Hippocampal formation (tissue), 2 donors: ENCODE measurements at places on chromosomes 1 and 21.

- DNase-seq: no peak
Observed at GRCh38 chr1:109990302-109990653, 5.7 kb downstream of the AHCYL1 start.

- no peak for DNase-seq
Observed at GRCh38 chr1:93490357-93490756, 42.4 kb downstream of the FNBP1L start.

GRCh38 chr1:206116873-206117150 lies 376 bp downstream of the AVPR1B start:
- DNase-seq: no peak

- no peak for DNase-seq
Observed at GRCh38 chr1:16127676-16128337, 28.1 kb downstream of the EPHA2 start.

DNA sequence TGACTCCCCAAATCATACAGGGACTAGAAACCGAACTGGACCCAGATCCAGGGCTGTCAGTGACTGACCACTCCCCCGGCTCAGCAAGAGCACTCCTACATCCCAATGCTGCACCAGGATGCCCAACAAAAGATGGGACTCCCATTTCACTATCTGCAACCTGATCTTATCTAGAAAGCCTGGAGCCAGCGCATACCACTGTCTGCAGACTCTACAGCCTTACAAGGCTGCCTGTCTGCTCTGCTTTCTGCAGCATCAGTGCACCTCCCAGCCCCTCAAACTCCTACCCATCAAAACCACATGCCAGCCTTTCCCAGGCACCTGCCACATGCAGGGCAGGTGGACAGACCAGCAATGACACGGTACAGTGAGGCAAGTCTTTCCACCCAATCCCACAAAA lies 52.2 kb downstream of the SSBP3 start:
- DNase-seq: no peak

- DNase-seq: no peak
Observed at GRCh38 chr1:232648316-232648715, 18.4 kb upstream of the SIPA1L2 start.

DNA sequence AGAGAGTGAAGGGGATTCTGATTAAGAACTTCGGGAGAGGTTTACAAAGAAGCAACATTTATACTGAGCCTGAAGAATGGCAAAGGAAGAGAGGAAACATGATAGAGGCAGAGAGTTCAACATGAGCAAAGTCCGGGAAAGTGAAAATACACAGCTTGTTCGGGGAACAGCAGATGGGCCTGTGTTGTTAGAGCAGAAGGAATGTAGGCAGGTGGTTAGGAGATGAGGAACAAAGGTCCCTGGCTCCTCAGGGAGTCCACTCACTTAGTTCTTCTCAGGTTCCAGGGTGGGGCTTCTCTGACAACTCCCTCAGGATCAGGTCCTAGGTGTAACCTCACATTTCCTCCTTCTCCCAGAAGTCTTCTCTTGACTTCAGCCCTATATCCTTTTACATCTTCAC lies 5.1 kb upstream of the ZNF326 start:
- DNase-seq: no peak

- DNase-seq: no peak
Observed at GRCh38 chr1:212700223-212700891, 717 bp upstream of the BATF3 start.

DNA sequence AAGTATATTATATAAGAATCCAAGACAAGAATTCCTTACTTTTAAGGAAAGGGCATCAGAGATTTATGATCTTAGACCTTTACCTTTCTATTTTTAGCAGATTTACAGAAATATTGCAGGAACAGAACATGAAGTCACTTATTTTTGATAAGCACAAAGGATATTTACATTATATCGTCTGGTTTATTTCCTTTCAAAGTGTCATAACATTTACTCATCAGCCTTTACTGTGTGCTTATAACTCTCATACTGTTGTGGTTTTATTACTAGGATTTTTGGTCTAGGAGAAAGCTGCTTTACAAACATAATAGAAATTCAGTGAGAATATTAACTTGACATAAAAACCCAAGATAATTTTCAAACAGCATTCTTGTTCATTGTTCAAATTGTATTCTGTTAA lies 47.6 kb downstream of the APP start:
- DNase-seq: no peak

DNA sequence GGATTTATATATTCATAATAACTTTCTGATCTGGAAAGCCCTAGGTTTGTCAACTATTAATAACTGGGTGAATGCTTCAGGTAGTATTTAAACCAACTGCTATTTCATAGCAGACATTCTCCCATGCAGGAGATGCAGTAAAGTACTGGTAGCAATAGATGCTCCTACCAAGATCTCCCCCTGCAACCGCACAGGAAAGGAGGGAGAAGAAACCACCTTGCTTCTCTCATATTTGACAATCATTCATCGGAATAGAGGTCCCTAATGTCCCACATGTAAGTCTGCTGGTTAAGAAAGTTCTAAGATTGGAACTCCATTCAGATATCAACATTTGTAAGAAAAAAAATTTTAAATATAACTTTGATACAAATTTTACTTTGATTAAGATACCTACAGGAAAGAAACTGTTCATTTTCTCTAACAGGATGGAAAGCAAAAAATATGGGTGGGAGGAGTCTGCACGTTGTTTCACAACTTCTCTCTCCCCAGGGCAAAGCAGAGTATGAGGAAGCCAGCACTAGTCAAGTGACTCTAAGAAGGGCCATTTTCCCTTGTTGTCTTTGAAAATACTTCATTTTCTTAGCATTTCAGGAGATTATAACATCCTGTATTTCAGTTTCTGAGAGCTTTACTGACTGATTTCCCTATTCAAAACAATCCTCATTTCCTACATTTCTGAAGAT lies at the start of gene PYHIN1:
TSS of gene PYHIN1 (plus strand) at position 498 of the 683 bp plus-strand sequence. CDS start 5,359 bp downstream, outside the sequence.
- DNase-seq: no peak

- no peak for DNase-seq
Observed at GRCh38 chr1:219518168-219518906, 94.6 kb downstream of the ZC3H11B start.

GRCh38 chr1:29525941-29526340 lies 289.6 kb downstream of the PTPRU start:
- DNase-seq: no peak

GRCh38 chr1:64323882-64324281 lies 120.5 kb downstream of the UBE2U start:
- DNase-seq: no peak

- no peak for DNase-seq
Observed at GRCh38 chr1:39173995-39174380, 30.5 kb upstream of the MACF1 start.

- DNase-seq: no peak
Observed at GRCh38 chr1:109269981-109270622, 12.8 kb downstream of the PSRC1 start.

DNA sequence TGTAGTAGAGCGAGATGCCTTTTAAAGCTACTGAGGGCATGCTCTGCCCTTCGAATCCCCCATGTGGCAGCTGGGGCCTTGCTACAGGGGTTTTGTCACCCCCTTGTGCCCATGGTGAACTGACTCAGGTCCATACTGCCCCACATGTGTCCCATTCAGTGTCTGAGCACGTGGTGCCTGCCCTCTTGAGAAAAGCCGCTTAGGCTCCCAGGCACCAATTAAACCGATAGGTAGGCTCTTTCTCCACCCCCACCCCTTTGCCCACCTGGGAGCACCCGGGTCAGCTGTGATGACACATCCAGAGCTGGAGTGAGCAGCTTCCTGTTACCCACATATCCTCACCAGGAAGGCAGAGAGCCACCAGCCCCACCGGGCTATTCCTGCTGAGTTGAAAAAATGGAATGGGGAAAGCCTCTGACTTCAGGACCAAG lies 30.5 kb downstream of the TMCC2 start:
- DNase-seq: no peak

DNA sequence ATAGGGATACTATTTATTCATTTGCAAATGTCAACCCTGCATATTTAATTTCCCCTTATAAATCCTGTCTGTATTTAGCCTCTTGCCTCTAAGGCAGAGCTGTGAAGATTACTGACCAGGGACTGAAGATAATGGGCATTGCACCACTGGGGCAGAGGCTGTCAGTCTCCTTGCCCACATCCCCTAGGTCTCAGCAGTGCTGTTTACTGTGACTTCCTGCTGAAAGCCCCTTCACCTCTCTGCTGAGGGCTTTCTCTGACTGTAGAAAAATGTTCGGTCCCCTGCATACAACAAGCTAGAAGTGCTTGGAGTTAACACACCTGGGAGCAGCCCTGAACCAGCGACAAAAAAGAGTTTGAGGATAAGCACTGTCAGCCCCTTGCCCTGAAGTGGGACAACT lies 28.8 kb downstream of the SLC5A9 start:
- DNase-seq: no peak

- no peak for DNase-seq
Observed at GRCh38 chr1:7346600-7347570, 424.2 kb upstream of the VAMP3 start.

DNA sequence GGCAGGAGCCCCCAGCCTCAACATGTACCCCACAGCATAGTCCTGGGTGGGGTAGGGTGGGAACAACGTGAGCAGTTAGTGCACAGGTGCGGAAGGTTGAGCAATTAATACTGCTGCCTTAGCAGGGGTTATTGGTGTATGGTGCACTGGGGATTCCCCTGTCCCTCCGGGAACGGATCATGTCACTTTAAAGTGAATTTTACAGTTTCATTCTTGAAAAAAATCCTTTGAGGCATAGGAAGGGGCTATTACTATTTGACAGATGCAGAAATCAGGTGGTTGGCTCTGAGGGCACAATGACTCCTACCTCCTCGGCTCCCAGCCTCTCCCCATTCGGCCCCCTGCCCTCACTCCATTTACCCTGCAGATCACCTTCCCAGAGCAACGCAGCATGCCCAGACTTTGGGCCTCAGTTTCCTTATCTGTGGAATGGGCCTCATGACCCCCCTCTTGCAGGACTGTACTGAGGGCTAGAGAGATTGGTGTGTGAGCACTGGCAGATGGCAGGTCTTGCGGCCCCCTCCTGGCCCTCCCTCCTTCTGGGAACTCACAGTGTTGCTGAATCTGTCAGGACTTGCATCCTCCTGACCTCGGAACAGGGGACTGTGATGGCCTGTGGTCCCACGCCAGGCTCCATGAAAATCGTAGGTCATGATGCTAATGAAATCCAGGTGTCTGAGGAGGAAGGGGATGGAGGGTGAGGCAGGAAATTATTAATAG lies 5.1 kb upstream of the MYBPH start:
- DNase-seq: no peak

DNA sequence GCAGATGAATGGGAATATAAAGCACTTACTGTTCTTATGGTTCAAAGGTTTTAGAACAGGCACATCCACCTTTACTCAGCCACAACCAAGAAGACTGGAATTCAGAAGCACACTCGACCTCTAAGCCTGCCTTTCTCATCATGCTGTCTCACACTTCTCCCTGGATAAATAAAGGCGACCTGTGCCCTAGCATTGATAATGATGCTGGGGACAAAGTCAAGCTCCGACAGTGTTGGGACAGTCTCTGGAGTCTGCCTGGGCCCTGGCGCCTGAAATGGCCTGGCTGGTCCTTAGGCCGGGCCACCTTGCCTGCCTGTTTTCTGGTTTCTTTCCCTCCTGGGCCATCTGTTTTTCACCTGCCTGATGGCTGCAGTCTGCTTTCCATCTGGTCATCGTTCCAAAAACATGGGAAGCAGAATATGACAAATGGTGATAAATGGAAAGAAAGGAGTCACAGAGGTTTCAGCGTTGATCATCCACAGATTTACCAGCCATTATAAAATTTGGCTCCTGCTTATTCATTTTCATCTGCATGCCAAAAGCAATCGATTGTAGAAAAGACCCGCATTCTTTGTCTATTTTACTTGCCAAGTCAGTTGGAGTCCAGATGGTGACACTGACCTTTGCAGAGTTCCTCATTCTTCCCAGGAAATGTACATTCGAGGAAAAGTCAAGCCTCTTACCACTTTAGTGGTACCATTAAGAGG lies 91.2 kb upstream of the KCNJ15 start:
- no peak for DNase-seq

GRCh38 chr1:43688594-43689000 lies 18.7 kb upstream of the ST3GAL3 start:
- no peak for DNase-seq

GRCh38 chr1:212666116-212666775 lies 33.4 kb downstream of the BATF3 start:
- DNase-seq: no peak

DNA sequence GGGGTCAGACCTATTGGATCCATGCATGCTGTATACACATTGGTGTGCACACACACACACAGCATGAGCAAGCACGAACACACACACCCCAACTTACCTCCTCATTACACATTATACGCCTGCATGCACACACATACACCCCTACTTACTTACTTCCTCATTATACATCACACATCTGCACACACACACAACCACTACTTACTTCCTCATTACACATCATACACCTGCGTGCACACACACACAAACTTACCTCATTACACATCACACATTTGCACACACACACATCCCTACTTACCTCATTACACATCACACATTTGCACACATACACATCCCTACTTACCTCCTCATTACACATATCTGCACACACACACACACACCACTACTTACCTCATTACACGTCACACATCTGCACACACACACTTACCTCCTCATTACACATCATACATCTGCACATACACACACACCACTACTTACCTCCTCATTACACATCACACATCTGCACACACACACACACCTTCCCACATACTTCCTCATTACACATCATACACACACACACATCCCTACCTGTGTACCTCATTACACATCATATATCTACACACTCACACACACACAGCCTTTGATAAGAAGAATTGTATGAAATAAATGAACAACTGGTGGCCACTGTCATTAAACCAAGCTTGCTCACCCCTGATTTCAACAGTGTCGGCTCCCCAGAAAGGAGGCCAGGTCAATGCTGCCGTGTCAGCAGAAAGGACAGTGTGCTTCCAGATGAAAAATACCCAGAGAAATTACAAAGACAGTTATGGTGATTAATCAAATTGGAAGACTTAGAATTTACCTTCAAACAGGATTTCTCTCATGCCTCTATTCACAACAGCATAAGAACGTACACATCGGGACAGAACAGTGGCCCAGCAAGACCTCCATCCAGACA lies 117.8 kb downstream of the SETD4 start:
- no peak for DNase-seq

DNA sequence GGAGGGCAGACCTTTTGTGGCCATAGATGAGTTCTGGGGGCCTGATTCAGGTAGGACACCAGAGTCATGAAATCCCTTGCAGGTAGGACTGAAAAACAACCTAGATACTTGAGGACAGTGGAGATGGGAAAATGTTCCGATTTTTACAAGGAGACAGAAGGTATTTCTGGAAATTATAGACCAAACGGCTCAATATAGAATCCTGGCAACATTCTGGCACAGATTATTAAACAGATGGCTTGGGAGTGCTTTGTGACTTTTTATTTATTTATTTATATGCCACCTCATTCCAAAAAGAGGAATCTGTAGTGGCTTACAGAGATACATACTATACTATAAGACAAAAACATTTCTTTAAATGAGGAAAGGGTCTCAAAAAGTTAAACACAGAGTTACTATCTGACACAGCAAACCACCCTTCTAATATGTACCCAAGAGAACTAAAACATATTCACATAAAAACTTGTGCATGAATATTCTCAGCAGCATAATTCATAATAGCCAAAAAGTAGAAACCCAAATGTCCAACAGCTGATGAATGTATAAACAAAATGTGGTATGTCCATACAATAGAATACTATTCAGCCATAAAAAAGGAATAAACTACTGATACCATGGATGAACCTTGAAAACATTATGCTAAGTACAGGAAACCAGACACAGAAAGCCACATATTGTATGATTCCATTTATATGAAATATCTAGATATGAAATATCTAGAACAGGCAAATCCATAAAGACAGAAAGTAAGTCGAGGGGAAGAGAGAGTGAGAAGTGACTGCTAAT lies 49.8 kb downstream of the CDK18 start:
- no peak for DNase-seq
